ENCODE measurements at places on chromosomes 11 and 22.

GRCh38 chr22:44118645-44119315, 61.9 kb upstream of the PARVG start:
- DNase-seq: no peak

- no peak for DNase-seq
Observed at GRCh38 chr11:32103941-32104340, 13.1 kb downstream of the RCN1 start.

GRCh38 chr11:10208131-10208575, 85.9 kb downstream of the SBF2 start:
- no peak for DNase-seq

DNA sequence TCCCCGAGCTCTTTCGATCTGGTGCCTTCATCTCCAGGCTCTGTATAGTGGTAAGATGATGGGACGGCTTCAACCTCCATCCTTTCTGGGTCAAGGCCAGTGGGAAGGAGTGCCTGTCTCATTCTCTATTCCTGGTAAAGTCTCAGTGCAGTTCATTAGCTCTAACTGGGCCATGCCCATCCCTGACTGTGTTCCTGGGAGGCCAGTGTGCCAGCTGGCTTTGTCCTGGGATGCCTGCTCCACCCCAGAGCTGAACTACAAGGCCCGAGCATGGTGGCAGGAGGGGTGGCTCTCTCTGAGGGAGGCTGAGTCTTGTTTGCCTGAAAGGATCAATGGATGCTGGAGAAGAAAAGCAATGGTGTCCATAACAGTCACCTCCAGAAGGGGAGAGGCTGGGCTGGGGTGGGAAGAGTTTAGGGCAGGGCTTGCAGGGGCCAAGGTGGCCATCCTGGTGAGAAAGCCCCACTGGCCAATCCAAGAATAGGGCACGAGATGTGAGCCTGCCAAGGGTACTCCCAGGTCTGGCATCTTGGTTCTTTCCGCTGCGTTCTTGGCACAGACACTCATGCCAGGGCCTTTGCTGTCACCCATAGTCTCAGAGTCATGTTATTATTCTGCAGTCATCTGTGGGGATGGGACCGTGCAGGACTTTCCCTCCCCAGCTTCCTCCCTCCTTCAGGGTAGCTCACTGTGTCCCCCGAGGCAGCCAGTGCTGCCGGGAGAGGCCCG, 60.1 kb downstream of the PARVB start:
- DNase-seq: no peak

DNA sequence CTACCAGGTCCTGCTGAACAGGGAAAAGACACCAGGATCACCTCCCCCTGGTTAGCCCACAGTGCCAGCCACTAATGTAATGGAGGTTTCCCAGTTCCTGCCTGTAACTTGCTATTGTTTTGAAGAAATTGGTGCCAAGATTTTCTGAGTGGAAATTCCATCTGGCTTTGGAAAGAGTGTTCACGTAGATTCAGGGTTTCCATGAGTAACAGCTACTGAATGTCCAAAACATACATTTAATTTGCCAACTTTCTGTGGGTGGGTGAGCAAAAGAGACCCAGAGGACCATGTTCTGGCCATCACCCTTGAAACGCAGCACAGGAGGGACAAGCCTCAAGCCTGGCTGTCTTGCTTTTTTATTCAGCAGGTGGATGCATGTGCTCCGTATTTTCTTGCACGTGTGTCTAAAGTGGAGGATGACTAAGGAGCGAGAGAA, 8.8 kb upstream of the DKK3 start:
- no peak for DNase-seq

All from caudate nucleus (tissue), 63 donors.